Activated CD4-positive, alpha-beta T cell treated with anti-CD3 and anti-CD28 coated beads for 4 hours (primary cell): ENCODE measurements at places on chromosomes 16 and 17.
A peak's percentile ranks its signal among the peaks of the same experiment; 100 is the strongest.

DNA sequence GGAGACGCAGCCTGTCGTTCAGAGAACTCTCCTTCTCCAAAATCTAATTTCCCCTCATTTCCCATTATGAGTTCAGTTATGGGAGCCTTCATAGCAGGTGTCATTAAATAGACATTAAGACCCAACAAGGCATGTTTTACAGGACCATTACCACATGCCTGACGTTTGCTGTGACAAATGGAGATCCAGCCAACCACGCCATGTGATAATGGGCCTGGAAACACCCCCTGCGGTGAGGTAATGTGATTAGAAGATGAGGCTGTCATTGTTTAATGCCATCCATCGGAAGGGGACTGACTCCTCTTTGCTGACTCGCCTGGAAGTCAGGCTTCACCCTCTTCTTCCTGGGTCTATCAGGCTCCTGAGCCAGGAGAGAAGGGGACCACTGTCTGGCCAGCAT is 76.9 kb downstream of the WSCD1 start:
- DNase-seq: no peak

- DNase-seq: no peak
Measured at GRCh38 chr17:64200080-64201032, 62.7 kb downstream of the TEX2 start.

- DNase-seq: no peak
Measured at GRCh38 chr17:27310565-27311110, 16.7 kb downstream of the WSB1 start.

DNA sequence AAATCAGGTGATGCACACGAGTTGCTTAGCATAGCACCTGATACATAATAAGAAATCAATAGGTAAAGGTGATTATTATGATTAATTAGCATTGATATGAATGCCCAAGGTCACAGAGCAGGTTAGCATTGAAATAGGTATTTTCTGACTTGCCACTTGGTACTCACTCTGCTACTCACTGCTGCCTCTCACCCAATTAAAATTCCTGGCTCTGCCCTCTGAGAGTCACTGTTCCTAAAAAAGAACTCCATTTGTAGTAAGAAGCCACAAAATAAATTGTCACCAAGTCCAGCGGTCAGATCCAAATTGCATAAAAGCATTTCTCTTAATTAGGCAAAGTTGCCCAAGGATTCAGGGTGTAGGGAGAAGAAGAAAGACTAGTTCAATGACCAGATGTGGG is 8.9 kb upstream of the GRIN2A start:
- DNase-seq: no peak

DNA sequence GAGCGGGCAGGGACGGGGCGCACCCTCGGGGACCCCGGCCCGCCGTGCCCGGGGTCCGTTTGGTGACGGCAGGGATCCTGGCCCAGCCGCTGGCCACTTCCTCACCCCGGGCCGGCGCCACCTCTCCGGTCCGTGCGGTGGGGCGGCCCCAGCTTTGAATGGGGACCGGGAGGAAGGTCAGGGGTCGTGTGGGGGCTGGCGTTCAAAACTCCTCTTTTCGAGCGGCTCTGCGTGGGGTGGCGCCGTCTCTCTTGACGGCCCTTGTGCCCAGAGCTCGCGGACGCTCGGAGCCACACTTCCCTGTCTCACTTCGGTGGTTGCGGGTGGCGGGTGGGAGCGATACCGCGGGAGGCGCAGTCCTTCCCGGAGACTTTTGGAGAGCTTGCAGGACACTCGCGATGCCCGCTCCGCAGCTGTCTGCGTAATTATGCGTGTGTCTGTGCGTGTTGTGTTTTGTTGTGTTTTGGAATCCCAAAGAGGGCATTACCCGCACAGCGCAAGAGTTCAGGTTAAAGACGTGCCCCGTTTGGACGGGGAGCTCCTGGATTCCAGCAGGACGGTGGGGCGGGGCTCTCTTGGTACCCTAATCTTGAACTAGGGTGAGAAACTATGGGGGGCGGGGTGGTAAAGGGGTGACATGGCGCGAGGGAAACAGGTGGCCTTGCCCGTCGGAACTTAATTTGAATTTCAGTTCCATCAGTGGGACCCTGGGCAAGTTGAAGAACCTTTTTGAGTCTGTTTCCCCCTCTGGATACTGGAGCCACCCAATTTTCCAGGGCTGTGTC is 637 bp downstream of the PLCG2 start:
- no peak for DNase-seq

DNA sequence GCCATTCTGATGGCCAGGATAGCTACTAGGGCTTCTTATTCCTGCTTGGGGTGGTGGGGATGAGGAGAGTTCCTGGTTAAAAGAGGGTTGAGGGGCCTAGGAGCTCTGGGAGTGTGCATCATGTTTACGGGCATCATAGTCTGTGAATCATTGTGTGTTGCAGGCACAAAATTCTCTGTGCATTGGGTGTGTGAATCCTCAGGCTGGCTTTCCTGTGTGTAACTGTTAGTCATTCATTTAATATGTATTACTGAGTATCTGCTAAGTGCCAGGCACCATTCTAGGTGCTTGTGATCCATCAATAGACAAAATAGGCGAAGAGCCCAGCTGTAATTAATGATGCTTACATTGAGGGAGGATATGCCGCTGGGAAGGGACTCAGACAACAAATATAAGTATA is 5.8 kb downstream of the PPY start:
- no peak for DNase-seq

DNA sequence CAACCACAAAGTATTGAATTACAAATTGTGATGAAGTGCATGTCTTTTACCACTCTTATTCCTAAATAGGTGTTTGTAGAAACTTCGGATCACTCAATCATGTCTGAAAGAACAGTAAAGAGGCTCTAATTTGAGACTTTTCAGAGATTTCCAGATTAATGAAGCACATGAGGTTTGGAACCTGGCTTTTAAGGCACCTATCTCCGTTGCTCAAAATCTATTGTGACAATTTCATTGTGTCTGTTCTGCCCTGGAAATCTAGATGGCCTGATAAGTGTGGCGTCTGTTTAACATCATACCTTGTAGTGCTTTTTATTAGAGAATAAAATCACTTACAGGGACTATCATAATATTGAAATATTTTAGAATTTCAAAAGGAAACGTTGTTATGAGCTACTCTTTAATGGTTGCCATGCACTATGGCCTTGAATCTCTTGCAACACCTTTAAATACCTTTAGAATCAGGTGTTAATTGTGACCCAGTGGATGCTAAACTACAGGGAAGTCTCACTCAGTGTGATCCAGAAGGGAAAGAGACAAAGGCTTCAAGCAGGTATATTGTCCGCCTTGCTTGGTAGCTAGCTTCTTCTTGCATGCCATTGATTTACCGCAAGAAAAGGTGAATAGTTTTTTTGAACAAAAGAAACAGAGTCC is 210.3 kb downstream of the CNTNAP4 start:
- no peak for DNase-seq

GRCh38 chr16:85536073-85536410 is 77.1 kb upstream of the GSE1 start:
- DNase-seq: no peak

DNA sequence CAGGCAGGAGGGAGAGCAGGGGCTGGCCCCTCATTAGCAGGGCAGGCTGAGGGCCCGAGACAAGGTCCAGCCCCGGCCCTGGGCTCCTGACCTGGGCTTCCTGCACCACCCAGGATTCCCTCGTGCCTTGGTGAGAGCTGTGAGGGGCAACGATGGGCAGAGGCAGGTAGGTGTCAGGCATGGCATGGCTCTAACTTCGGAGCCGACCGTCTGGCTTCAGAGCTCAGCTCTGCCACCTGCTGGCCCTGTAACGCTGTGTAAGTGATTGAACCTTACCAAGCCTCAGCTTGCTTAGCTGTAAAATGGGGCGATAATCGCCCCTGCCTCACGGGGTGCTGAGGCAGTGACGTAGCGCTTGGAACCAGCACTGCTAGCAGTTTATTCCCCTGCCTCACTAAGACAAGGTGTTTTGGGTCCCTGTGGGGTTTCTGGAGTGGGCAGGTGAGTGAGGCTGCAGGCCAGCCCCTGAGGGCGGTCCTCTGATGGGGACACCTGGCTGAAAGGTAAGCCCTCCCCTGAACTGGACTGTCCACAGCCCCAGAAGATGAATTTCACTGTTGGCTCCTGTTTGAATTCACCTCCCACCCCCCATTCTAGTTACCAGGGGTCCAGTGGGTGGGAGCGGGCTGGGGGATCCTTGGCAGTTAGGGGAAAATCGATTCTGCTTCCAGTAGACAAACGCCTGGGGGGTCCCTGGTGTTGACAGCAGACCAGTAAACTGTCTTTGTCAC is 184.8 kb upstream of the GSE1 start:
- DNase-seq: peak; percentile 44

DNA sequence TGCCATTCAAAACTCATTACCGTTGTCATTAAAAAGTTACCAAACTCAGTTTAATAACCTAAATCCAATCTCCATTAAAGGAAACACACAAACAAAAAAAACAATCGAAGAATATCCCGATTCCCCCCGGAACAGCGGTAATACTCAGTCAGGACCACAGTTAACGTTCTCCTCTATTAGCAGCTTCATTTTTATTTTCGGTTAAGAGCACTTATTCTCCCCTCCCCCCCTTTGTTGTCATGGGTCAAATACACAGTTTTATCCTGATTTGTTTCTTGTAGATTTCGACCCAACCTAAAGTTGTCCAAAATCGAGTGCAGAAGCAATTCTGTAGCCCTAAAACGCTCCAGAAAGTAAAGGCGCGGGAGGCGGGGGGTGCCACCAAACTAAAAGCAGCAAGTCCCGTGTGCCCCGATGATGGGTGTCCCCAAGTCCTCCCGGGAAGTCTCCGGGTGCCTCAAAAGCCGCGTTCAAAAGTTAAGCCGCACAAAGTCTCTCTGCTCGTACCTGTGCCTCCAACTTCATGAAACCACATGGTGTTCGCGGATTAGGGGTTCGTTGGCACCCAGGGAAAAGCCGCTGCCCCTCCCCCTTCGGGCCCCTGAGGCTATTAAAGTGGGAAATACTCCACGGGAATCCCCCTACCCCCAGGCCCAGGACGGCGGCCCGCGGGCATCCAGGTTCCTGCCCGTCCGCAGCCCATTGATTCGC is 996 bp downstream of the SUMO2 start:
- peak; percentile 42 for DNase-seq

DNA sequence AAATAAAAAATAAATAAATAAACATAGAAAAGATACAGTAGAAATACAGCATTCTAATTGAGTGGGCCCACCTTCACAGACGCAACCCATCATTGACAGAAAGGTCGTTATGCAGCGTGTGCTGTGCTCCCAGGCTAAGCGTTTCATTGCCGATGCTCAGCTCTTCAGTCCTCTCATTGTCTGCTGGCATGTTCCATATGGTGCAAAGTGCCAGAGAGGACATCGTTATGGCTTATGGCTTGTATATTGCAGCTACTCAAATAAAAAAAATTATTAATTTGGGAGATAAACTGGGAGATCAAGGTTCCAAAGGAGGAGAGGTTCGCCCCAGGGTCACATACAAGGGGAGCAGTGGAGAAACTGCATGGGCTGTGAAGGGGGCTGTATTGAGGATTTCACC is 11.3 kb upstream of the UBALD2 start:
- no peak for DNase-seq

- DNase-seq: no peak
Measured at GRCh38 chr16:71426069-71426879, 15.6 kb downstream of the TLE7 start.
